Astrocyte of the spinal cord (primary cell): ENCODE measurements at places on chromosomes 16 and 17.

GRCh38 chr16:11892761-11893160 is 23.0 kb downstream of the GSPT1 start:
- no peak for DNase-seq

GRCh38 chr16:88502371-88502770 is 49.3 kb downstream of the ZFPM1 start:
- no peak for DNase-seq

DNA sequence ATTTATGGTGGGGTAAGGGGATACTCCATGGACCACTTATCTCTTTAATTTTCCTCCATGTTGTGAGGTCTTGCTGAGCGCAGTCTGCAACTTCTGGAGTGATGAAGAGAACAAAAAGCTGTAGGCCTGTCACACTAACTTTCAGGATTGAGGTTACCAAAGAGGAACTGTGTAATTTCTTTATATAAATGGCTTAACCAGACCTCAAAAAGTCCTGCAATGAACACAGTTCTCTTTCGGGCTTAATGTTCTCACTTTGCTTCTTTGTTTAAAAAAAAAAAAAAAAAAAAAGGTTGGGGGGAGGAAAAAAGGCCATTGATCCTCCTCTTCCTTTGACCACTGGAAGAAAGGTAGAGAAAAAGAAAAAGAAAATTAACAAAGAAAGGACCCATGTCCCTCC is 86.8 kb upstream of the SOX9 start:
- DNase-seq: no peak

DNA sequence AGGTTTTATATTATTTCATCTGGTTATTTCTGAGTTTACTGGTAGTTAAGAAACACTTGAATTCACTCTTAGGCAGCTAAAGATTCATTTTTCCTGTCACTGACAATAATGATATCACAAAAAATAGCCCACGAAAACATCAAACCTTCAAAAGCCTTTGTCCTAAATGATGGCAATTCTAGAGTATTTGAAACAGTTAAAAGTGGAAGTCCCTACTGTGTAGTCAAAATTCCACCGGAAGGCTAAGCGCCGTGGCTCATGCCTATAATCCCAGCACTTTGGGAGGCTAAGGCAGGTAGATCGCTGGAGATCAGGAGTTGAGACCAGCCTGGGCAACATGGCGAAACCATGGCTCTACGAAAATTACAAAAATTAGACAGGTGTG is 103.5 kb downstream of the HIC1 start:
- DNase-seq: no peak

DNA sequence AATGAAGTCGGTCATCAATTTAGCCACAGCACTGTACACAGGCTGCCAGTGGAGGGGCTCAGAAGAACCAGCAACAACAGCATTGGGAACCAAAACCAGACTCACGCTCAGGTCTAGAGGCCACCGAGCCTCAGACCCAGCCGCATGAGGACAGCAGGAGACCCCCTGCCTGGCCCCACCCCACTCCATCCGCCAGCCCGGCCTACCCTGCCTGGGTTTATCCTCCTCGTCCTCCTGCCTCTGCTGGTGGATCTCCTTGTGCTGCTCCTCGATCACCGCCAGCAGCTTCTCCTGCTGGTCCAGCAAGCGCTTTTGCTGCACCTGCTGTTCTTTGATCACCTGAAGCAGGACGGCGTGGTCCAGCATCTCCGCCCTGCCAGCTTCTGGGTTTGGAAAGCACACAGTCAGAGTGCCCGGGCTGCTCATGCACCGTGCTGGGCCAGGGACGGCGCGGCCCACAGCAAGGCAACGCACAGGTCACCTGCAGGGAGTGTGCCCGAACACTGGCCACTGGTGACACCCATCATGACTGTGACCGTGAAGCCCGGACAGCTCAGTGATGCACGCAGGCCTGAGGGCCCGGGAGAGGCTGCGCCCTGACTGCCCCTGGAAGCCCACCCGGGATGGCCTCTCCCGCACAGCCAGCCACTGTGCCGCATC is 7.7 kb downstream of the NDUFAF8 start:
- no peak for DNase-seq
